ENCODE measurements at places on chromosomes 4 and X. TPM values are rescaled to one million over a fixed set of nuclear protein-coding genes. Genes with fewer than 3 reads are reported as not detected.

The C4orf50 gene
- 0.12 TPM for total RNA-seq

The TRIM61 gene
- 1.1 TPM for total RNA-seq

The NEUROG2 gene
- total RNA-seq: 0.10 TPM

The NLGN3 gene
- total RNA-seq: 2.1 TPM

The ERCC6L gene
- total RNA-seq: 12.6 TPM

The SH3RF1 gene
- total RNA-seq: 0.82 TPM

The XAGE1A gene
- not detected for total RNA-seq

The PWWP3B gene
- not detected for total RNA-seq

The SLC4A4 gene
- 0.12 TPM for total RNA-seq

The MAGIX gene
- total RNA-seq: 3.6 TPM

The CDKL2 gene
- 2.9 TPM for total RNA-seq

The MAGEA4 gene
- not detected for total RNA-seq
